ENCODE measurements at places on chromosomes 11 and 22. TPM values are rescaled to one million over a fixed set of nuclear protein-coding genes. Genes with fewer than 3 reads are reported as not detected.

PSMD13 gene
- total RNA-seq: 63.3 TPM

GLYAT gene
- total RNA-seq: not detected

GRCh38 chr11:2690596-2691354 lies 9.0 kb downstream of the KCNQ1OT1 start:
- no peaks in the 10 kb centered on the region for H3K36me3 ChIP-seq
- no peaks in the 10 kb centered on the region for H3K4me1 ChIP-seq
- no peaks in the 10 kb centered on the region for H3K27me3 ChIP-seq
- H3K27ac ChIP-seq: no peak overlapping the region

NNMT gene
- 84.5 TPM for total RNA-seq

MS4A8 gene
- total RNA-seq: 0.98 TPM

DNA sequence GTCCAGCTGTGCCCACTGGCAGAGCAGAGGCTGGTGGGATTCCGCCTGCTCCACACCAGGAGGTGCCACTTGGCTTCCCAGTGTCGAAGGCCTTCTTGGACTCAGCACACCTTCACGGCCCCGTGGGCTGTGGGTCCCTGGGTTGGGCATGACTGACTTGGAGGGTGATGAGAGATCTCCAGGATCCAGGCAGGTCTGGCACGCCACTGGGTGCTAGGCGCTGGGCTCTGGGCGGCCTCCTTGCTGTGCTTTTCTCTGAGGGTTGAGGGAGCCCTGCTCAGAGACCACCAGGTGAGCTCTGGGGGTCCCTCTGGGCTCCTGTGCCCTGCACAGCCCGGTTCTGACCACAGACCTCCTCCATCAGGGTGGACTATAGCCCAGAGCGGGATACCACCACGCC lies 12.3 kb downstream of the LRP5 start:
- H3K27ac ChIP-seq: no peak overlapping the region
- no peaks in the 10 kb centered on the region for H3K4me1 ChIP-seq
- DNase-seq: no peak
- no peak overlapping the region for H3K4me3 ChIP-seq
- no peaks in the 10 kb centered on the region for H3K27me3 ChIP-seq

SOX10 gene
- total RNA-seq: not detected

- H3K36me3 ChIP-seq: no peaks in the 10 kb centered on the region
- H3K27me3 ChIP-seq: no peaks in the 10 kb centered on the region
- H3K4me3 ChIP-seq: no peak overlapping the region
Observed at GRCh38 chr11:19772480-19772879, 59.8 kb downstream of the NAV2 start.

GRCh38 chr11:113448316-113448677 lies 26.9 kb downstream of the DRD2 start:
- no peak overlapping the region for H3K27ac ChIP-seq
- DNase-seq: no peak
- no peaks in the 10 kb centered on the region for H3K36me3 ChIP-seq
- H3K4me3 ChIP-seq: no peak overlapping the region
- H3K4me1 ChIP-seq: no peaks in the 10 kb centered on the region
- H3K27me3 ChIP-seq: no peaks in the 10 kb centered on the region

OR51E2 gene
- 0.69 TPM for total RNA-seq

GRCh38 chr11:35930466-35930865 lies 13.4 kb upstream of the LDLRAD3 start:
- H3K4me1 ChIP-seq: no peaks in the 10 kb centered on the region
- no peak overlapping the region for H3K27ac ChIP-seq
- no peaks in the 10 kb centered on the region for H3K27me3 ChIP-seq
- no peak overlapping the region for H3K4me3 ChIP-seq
- DNase-seq: no peak

DNA sequence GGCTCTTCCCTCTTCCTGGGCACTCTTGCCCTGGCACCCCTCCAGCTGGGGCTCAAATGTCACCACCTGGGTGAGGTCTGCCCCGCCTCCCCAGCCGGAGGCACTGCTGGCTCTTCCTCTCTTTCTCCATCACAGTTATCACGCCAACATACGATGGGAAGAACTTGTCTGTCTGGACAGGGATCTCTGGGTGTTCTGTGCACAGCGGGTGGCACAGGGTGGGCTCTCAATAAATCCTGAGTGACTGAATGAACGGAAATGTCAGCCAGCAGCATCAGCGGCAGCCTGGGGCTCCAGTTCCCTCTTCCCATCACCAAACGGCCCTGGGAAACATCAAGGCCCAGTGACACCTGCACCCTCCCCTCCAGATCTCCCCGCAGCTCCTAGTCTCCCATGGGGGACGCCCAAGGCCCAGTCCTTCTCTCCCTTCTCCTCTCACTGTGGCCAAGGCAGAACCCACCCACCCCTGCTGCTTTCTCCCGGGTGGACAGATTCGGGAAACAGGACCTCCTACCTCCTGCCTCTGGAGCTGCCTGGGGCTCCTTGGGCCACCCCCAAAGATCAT lies 440 bp upstream of the SLC25A45 start:
- peak overlapping the region; percentile 23 for H3K4me3 ChIP-seq
- H3K27me3 ChIP-seq: no peaks in the 10 kb centered on the region
- H3K4me1 ChIP-seq: peaks cover 13% of the 10 kb centered on the region
- H3K27ac ChIP-seq: peak overlapping the region; percentile 97

DNA sequence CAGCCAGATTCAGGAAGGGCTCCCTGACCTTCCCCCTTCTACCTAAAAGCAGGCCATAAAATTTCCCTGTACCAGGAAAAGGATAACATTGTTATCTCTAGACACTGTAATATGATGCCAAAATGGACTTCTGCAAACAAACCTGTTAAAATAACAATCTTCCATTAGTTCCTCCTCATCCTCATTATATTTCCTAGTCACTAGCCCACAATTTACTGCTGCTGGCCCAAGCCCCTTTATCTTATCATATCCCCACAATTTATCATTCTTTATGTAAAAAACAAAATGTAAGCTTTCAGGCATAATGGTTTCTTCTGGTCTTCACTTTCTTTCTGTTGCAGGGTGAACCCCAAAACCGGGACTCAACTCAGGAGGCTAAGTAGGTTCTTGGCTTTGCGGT lies 1132.1 kb upstream of the CNTN5 start:
- H3K27ac ChIP-seq: no peak overlapping the region
- no peak for DNase-seq
- H3K36me3 ChIP-seq: no peaks in the 10 kb centered on the region
- H3K4me1 ChIP-seq: no peaks in the 10 kb centered on the region

DNA sequence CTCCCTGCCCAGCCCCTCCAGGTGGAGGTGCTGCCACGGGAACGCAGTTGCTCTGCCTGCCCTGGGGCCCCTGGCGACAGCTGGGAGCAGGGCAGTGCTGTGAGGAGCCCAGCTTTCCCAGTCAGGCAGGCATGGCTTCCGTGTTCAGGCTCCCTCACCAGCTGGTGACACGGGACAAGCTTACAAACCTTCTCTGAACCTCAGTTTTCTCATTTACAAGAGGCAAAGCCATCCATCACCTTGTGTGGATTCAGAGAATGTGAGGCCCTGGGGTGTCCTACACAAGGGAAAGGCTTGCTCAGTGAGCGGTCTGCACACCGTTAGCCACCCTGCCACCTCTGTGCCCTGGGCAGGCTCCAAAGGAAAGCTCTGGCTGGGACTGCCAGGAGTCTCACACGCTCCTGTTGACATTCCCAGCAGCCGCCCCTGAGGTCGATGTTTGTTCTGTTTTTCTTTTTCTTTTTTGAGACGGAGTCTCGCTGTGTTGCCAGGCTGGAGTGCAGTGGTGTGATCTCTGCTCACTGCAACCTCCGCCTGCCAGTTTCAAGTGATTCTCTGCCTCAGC lies 23.5 kb downstream of the SUN2 start:
- no peaks in the 10 kb centered on the region for H3K4me1 ChIP-seq
- DNase-seq: no peak
- H3K36me3 ChIP-seq: no peaks in the 10 kb centered on the region

COX8A gene
- total RNA-seq: 359 TPM

DNA sequence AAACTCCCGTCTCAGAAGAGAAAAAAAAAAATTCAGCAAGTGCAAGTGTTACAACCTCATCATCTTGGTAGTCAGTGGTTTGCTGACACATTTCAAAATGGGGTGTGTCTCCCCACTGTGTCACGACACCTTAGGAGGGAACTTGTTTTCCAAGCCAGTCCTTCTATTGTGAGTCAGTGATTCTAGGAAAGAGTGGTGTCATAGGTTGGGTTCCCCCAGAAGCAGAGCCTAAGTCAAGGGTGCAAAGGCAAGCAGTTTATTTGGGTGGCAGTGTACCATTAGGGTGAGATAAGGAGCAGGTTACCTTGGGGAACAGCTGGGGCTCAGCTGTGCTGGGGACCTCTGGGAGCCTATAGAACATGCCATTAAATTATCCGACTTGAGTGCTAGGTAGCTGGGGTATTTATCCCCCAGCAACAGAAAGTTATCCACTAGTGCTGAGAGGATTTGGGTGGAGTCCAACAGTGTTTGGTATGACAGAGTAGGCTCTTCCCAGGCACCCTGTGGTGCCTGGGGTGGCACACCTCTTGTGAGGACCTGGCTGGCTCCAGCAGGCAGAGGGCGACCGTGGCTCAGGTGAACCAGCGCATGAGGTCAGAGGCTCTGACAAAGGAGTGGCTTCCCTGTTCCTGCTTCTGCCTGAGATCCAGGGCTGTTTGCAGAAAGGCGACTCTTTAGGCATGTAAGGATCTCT lies 41.7 kb downstream of the KIAA1671 start:
- no peak overlapping the region for H3K27ac ChIP-seq
- H3K27me3 ChIP-seq: no peaks in the 10 kb centered on the region
- H3K4me3 ChIP-seq: no peak overlapping the region
- no peaks in the 10 kb centered on the region for H3K4me1 ChIP-seq
- H3K36me3 ChIP-seq: no peaks in the 10 kb centered on the region
- DNase-seq: no peak

DNA sequence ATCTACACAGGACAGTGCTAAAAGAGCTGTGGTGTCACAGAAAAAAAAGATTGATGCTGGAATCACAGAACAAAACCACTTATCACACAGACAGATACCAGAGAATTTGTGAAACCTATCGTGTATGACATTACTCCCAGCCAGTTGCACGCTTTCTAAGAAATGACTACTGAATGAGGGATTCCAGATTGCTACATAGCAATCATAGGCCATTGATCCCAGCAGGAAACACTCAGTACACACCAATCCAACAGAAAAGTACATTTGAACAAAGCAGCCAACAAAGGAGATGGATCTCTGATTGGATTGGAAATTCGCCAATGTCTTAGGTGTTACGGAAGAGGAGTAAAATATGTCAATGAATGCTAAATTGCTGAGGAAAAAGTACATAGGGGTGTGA lies 4.8 kb upstream of the OR8H1 start:
- H3K27me3 ChIP-seq: no peaks in the 10 kb centered on the region
- H3K4me1 ChIP-seq: no peaks in the 10 kb centered on the region
- no peaks in the 10 kb centered on the region for H3K36me3 ChIP-seq
- H3K4me3 ChIP-seq: no peak overlapping the region
- H3K27ac ChIP-seq: no peak overlapping the region
- no peak for DNase-seq

DNA sequence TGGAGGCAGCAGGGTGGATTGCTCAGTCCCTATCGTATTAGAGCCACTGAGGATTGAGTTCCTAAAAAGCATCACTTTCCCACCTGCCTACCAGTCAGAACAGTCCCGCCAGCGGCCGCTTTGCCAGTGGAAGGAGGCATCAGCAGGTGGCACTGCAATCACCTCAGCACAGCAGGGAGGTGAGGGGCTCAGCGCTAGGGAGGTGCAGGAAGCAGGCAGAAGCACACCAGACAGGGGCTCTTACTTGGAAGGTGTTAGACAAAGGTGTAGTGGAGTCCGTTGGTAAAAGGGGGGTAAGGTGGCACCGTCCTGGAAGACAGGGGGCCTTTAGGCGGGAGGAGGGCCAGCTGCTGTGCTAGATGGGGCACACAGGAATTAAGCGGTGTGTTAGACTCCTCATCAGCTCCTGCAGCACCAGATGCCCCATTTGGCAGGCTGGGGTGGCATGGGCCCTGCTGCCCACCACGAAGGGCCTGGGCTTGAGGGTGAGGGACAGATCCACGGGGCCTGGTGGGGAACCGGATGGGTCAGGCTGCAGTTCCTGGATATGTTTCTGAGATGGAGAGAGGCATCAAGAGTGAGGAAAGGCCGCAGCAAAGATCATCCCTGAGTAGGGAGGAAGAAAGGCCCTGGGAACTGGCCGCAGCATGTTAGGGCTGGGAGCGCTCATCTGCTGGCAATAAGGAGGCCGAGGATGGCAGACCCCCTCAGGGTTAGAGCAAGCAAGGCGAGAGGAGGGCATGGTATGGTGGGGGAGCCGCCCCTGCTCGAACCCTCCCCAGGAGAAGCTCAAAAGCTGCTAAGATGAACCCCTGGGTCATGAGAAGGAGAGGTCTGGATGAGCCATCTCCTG lies 42.5 kb downstream of the C11orf58 start:
- H3K4me1 ChIP-seq: no peaks in the 10 kb centered on the region
- DNase-seq: no peak
- H3K27me3 ChIP-seq: no peaks in the 10 kb centered on the region
- H3K36me3 ChIP-seq: no peaks in the 10 kb centered on the region
- no peak overlapping the region for H3K4me3 ChIP-seq
- no peak overlapping the region for H3K27ac ChIP-seq

TCN2 gene
- 38.5 TPM for total RNA-seq

DNA sequence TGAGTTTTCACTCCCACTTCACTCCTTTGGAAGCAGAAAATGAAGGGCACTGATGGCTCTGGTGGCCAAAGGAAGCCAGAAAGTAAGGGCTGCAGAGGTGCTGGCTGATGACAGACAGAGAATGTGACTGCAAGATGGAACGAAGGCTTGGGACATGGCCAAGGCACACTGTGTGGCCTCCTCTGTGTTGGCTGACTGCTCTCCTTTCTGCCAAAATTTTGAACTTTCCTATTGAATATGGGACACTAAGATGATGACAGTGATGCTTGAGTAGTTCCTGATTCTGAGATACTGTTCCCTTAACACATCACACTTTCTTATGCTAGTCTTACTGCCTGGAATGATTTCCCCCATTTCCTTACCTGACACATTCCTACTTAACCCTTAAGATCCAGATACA lies 156.4 kb downstream of the SWAP70 start:
- no peaks in the 10 kb centered on the region for H3K27me3 ChIP-seq
- no peaks in the 10 kb centered on the region for H3K36me3 ChIP-seq
- no peak for DNase-seq
- no peak overlapping the region for H3K27ac ChIP-seq
- H3K4me1 ChIP-seq: no peaks in the 10 kb centered on the region
- no peak overlapping the region for H3K4me3 ChIP-seq

DNA sequence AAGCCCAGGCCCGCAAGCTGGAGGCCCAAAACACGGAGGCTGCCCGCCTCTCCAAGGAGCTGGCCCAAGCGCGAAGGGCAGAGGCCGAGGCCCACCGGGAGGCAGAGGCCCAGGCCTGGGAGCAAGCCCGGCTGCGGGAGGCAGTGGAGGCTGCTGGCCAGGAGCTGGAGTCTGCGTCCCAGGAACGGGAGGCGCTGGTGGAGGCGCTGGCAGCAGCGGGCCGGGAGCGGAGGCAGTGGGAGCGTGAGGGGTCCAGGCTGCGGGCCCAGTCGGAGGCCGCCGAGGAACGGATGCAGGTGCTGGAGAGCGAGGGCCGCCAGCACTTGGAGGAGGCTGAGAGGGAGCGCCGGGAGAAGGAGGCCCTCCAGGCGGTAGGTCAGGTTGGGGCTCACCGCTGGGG lies 4.8 kb downstream of the CCDC88B start:
- no peak overlapping the region for H3K27ac ChIP-seq
- H3K4me1 ChIP-seq: no peaks in the 10 kb centered on the region
- no peak for DNase-seq
- no peak overlapping the region for H3K4me3 ChIP-seq
- no peaks in the 10 kb centered on the region for H3K36me3 ChIP-seq

GRCh38 chr22:49827853-49828598 lies at the start of gene BRD1:
Gene BRD1, minus strand, starts transcription at chr22:49827873. Its CDS starts 3,556 bp downstream, at chr22:49824317.
- no peak for DNase-seq
- peak within 1 kb of the TSS; percentile 85 for H3K4me3 ChIP-seq
- H3K27me3 ChIP-seq: no peaks in the 10 kb centered on the region
- peaks cover 4% of the 10 kb centered on the region for H3K4me1 ChIP-seq
- H3K36me3 ChIP-seq: no peaks in the 10 kb centered on the region

GRCh38 chr11:67468056-67468455 lies 995 bp downstream of the TMEM134 start:
- H3K36me3 ChIP-seq: no peaks in the 10 kb centered on the region
- H3K27ac ChIP-seq: peak overlapping the region; percentile 92
- H3K4me1 ChIP-seq: no peaks in the 10 kb centered on the region
- H3K27me3 ChIP-seq: no peaks in the 10 kb centered on the region

UBQLNL gene
- total RNA-seq: 1.0 TPM
